Esophagus squamous epithelium (tissue), 5 donors: ENCODE measurements at places on chromosomes 11 and 22.

DNA sequence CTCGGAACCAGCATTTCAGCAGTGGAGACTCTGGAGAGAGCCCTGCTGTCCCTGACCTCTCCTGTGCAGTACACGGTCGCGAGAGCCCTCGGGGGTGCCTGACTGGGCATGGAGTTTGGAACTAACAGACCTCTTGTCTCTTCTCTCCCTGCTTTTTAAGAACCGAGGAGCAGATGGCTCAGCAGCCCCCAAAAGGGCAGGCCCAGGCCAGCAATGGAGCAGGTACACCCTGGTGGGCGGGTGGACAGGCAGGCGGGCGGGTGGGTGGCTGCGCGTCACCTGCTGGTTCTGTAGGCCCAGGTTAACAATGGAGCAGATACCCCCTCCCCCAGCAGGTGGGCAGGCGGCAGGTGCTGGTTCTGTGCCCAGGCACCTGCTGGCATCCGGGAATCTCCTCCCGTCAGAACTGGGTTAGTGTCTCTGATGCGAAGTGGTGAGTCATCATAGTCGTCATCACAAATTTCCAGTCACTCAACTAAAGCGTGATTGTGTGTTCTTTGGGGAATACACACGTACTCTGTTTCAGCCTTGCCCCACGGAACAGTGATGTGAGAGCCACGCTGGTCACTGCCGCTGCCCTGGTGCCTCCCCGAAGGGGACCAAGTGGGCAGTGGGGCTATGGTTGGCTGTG is 41.1 kb downstream of the GRAMD4 start:
- no peak for DNase-seq

- DNase-seq = no peak
Observed at GRCh38 chr11:113332023-113332422, 17.6 kb downstream of the TTC12 start.

- DNase-seq = no peak
Observed at GRCh38 chr11:86153439-86153838, 84.6 kb upstream of the PICALM start.

DNA sequence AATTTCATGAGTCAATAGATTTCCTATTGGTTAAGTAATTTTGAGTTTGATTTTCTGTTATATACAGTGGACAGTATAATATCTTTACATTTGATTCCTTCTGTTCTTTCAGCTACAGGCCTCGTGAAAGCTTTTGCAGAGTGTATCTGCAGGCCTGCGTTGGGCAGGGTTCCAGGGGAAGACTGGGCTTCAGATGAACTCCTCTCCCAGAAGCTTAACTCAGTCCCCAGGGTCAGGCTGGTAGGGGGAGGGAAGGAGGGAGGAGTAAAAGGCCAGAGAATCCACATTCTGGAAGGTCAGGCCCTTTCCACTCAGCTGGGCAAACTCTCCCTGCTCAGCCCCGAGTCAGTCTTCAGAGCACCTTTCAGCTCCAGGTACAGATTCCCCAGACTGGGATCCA is 100.4 kb upstream of the NECTIN1 start:
- DNase-seq = no peak
